Activated CD4-positive, alpha-beta T cell treated with anti-CD3 and anti-CD28 coated beads, Interleukin-2, amount 50 U/mL, for 4 hours (primary cell): ENCODE measurements at places on chromosomes 13 and 19.
A peak's percentile ranks its signal among the peaks of the same experiment; 100 is the strongest.

DNA sequence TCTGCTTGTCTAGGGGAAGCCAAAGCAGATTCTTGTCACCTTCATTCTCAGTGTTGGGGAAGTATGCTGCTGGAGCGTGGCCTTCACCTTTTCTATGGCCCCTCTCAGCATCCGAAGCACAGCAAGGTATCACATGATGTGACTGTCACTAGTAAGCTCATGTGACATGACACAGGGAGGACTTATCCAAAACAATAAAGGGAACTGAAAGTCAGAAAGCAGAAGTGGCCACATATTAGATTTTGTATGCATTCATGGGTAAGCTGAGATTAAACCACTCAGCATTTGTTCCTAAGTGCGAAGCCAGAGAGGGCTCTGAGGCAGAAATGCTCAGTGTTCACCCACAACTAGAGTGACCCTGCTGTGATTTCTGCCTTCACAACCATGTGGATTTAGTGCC is 72.8 kb upstream of the PCDH8 start:
- no peak for DNase-seq

DNA sequence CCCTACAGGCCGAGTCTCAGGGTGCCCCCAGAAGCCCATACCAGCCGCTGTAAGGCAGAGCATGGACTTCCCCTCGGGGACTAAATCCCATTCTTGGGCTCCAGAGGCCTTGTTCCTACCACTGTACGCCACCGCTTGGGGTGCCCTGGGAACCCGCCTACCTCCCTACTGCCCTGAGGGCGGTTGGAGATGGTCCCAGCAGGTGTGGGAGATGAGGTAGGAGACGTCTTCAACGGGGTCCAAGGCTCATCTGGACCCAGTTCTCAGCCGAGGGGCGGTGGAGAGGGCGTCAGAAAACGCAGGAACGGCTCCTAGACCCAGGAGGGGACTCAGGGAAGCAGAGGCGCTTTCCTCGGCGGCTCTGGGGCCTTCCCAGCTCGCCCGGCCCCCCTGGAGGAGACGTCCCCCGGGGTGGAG is 833 bp upstream of the ZIK1 start:
- no peak for DNase-seq

DNA sequence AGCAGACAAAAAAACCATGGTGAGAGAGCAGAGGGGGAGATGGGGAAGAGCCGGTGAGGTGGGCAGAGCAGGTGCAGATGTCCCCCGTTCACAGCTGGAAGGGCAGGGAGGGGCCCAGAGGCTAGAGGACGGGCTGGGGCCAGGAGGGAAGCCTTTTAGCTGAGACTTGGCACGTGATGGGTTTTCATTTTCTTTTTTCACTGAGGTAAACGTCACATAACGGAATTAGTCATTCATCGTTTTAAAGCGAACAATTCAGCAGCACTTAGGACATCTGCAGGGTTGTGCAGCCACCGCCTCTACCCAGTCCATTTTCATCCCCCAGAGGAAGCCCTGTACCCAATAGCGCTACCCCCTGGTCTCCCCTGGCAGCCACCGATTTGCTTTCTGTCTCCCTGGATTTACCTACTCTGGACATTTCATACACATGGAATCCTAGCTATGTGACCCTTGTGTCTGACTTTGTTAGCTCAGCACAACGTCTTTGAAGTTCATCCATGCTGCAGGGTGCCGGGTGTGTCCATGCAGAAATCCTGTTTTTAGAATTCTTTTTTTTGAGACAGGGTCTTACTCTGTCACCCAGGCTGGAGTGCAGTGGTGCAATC is 16.0 kb upstream of the EMC10 start:
- DNase-seq: no peak

DNA sequence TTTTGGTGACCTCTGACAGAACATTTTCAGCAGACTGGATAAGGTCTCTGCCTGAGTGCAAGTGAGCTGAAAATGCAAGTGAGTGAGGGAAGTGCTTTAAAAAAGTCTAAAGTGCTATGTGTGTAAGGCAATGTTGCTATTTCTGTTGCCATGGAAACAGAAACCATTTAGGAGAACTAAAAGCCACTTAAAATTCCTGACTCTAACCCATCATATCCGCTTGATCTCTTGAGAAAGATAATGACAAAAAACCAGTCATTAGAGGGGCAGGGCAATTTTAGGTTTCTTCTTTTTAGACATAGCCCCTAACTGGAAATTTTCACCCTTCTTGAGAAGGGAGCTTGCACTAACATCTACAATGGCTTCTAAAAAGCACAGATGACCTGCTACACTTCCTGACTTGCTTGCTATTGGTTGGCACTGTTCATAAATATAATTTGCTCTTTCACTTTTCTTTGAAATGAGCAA is at the start of gene CYSLTR2:
Gene CYSLTR2, plus strand, starts transcription at position 458 of the 468 bp plus-strand sequence. CDS start 52,889 bp downstream, outside the sequence.
- DNase-seq: no peak

DNA sequence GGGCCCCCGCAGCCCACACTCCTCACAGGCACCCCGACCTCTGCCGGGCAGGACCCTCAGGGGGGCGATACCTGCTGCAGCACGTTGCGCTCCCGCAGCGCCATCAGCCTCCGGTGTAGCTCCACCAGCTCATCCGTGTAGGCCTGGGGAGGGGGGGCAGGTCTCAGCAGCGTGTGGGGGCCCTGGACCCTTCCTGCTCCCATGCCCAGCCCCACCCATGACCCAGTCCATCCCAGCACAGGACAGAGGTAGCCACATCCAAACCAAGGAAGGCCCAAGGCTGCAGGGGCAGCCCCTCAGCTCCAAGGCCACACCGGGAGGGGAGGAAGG is 66.5 kb downstream of the MLLT1 start:
- DNase-seq: no peak

- no peak for DNase-seq
Observed at GRCh38 chr13:33112766-33113165, 96.5 kb downstream of the KL start.

DNA sequence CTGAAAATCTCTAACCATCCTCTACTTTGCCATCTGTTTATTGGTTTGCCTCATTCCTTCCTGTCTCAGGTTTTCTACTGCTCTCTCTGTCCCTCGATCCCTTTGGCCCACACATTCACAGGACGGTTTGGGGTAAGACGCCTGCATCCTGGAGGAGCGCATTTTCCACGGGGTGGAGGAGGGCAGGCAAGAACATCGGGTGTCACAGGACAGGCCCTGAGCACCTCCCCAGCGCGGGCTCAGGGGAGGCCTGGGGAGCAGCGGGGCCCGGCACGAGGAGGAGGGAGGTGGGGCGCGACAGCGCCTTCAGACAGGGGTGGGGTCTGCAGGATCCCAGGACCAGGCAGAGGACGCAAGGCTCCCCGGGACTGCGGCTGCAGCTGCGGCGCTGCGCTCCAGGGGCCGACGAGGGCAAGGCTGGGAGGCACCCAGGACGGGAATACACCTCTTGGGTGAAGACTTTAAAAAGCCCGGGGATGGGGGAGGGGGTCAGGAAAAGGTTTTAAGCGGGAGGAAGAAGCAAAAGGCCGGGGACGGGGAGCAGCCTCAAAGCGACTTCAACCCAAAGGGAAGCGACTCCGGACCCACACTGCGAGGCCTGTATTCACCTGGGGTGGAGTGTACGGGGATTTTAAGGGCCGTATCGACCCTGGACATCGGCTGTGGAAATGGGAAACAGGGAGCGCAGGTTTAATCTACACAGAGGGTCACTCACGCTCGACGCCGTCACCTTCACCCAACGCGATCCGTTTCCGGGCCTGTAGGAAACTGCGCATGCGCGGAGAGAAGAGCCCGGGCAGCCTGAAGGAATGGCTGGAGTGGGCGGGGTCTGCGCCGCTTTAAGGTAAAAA is at the start of gene ZNF415:
Gene ZNF415, minus strand, starts transcription at position 770 of the 851 bp plus-strand sequence. CDS start 10,234 bp downstream, outside the sequence.
- DNase-seq: no peak

GRCh38 chr13:34346626-34347025 is 528.7 kb downstream of the RFC3 start:
- no peak for DNase-seq

DNA sequence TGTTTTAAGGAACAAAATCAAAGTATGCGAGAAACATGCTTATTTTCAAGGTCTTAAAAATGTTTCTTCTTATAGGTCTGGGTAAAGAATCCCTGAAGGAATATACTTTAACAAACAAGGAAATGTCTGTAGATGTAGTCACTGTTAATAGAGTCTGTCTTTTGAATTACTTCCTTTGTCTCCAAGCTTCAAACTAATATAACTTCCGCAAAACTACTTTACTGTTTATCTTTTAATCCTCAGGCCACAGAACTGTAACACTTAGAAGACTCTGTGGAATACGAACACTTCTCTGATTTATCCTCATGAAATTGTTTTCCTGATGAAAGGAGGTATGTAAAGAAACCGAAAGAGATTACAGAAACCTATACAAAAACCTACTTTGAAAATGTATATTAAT is 316.0 kb downstream of the PCDH9 start:
- no peak for DNase-seq

DNA sequence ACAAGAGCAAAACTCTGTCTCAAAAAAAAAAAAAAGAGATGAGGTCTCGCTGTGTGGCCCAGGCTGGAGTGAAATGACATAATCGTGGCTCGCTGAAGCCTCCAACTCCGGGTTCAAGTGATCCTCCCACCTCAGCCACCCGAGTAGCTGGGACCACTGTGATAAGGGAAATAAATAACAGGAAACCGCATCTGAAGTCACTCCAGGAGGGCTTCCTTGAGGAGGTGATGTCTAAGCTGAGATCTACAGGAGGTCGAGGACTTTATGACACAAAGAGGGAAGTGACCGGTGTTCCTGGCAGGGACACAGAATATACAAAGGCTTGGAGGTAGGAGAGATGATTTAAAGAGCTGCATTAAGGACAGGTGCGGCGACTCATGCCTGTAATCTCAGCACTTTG is 8.9 kb upstream of the NR2F6 start:
- DNase-seq: no peak

DNA sequence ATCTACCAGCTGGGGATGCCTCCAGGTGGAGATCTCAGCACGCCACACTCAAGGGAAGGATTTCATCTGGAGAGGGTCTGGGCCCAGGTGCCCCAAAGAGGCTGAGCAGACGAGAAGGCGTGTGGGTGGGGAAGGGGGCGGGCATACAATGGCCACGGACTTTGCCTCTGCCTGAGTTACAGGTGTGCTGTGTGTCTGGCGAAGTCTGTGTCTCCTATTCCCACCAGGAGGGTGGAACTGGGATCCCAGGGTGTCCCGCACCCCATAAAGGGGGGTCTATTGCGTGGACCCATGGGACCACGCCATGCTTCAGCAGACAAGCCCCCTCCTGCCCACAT is 3.6 kb downstream of the TLE2 start:
- DNase-seq: no peak

DNA sequence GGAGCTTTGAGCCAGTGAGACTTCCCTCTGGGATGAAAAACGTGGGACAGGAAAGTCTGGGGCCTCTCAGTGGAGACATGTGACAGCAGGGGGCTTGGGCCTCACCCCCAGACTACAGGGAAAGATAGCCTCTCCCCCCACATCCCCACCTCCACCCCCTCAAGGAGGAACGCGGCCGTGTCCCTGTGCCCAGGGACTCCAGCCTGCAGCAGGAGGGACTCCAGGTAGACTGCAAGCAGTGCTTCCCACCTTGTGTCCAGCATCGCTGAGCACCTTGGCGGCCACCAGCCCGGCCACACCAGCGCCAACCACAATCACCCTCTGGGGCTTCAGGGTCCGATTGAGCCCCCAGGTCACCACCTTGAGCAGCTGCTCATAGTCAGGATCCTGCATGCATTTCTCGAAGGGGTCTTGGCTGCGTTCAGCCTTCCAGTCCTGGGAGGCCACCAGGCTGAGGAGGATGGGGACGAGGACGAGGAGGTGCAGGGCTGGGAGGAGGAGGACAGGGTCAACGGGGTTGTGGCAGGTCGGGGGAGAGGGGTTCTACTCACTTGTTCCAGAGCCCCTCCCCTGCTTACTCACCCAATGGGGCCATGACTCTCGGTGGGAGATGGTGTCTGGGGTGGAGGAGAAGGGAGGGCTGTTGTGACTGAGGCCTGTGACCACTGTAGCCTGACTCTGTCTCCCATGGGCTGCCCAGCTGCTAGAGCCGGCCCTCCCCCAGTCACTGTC is 955 bp downstream of the IL4I1 start:
- no peak for DNase-seq

DNA sequence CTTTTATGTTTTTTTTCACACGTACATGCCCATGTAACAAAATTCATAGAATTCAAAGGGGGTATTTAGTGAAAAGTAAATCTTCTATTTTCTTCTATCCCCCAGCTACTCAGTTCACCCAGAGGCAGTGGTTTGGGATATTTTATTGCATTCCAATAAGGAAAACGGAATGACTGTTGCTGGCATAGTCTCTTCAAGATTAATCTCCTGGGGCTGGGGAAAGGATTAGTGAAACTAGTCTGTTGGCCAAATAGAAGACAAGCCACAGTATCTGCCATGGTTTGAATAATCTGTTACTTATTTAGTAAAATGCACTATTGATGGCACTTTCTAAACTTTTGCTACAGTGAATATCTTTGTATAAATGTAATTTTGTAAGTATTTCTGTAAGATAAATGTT is 122.0 kb downstream of the NDFIP2 start:
- DNase-seq: no peak

GRCh38 chr13:51644654-51645053 is 60.4 kb downstream of the WDFY2 start:
- DNase-seq: no peak

- DNase-seq: no peak
Observed at GRCh38 chr19:17950310-17951156, 16.4 kb upstream of the KCNN1 start.

GRCh38 chr13:34779171-34779570 is 162.9 kb upstream of the NBEA start:
- DNase-seq: no peak

GRCh38 chr13:32426191-32426989 is 1.5 kb downstream of the N4BP2L1 start:
- DNase-seq: peak; percentile 12
